Activated T-helper 1 cell treated with anti-CD3 and anti-CD28 coated beads, Interleukin-12 subunit alpha, Interleukin-12 subunit beta, Interleukin-2, Interleukin-4 antibody, amounts not matched to agents 30 ng/mL and 10 ng/mL and 1 ng/mL, durations not matched to agents 14 hours and 24 hours and 36 hours (primary cell): ENCODE measurements at places on chromosomes 5 and 9. TPM values are rescaled to one million over a fixed set of nuclear protein-coding genes. Genes with fewer than 3 reads are reported as not detected.

GRCh38 chr9:76232861-76233489 lies 161.3 kb downstream of the RFK start:
- peaks cover 4% of the 10 kb centered on the region for H3K27me3 ChIP-seq
- H3K36me3 ChIP-seq: no peaks in the 10 kb centered on the region
- DNase-seq: no peak
- H3K4me1 ChIP-seq: no peaks in the 10 kb centered on the region
- no peak overlapping the region for H3K27ac ChIP-seq

- peaks cover 2% of the 10 kb centered on the region for H3K27me3 ChIP-seq
- H3K4me3 ChIP-seq: no peak overlapping the region
- no peak for DNase-seq
- H3K36me3 ChIP-seq: no peaks in the 10 kb centered on the region
Observed at GRCh38 chr5:100446879-100447430, 88.2 kb upstream of the FAM174A start.

- no peak overlapping the region for H3K4me3 ChIP-seq
- H3K4me1 ChIP-seq: peaks cover 13% of the 10 kb centered on the region
- no peak for DNase-seq
- H3K27me3 ChIP-seq: no peaks in the 10 kb centered on the region
Observed at GRCh38 chr5:179509845-179510244, 40.5 kb upstream of the RUFY1 start.

DNA sequence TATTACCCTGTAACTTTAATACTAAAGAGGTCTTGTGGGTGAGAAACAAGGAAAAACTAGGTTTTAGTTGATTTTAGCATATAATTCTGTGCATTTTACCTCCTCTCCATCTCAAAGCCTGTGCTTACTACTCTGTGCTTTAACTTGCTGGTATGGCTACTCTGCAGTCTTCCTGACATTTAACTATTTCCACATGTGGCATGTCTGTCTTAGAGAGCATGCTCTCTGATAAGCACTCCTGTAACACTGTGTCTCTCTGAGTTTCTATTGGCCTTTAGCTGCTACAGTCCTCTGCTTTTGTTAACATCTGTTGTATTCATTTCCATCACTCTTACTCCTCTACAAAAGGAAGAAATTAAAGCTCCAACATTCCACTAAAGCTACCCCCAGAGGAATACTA lies 418.3 kb downstream of the RAB3C start:
- peak overlapping the region; percentile 10 for H3K27ac ChIP-seq
- no peak overlapping the region for H3K4me3 ChIP-seq
- no peaks in the 10 kb centered on the region for H3K27me3 ChIP-seq
- peaks cover 19% of the 10 kb centered on the region for H3K36me3 ChIP-seq
- DNase-seq: no peak

DNA sequence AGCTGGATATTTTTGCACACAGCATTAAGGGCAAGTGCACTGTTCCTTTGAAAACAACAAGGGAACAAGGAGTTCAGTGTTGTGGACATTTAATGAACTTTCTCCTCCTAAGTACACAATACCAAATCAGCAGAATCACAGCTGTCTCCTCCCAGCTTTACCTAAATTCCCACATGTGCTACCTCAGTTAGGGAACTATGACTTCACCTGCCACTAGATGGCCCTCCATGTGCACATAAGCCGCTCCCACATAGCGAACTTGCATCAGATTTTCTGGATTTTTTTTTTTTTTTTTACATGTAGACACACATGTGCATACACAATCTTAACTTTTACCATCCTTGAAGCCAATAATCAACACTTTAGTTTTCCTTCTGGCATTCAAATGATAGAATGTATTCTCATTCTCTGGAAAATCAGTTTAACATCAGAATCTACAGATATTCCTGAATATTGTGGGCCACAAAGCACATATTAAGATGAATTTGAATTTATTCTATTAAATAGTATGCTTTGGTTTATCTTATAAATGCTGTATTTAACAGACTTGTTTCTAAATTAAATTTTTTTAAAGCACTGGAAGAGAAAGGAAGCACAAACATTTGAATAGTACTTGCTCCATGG lies 123.6 kb downstream of the PALM2AKAP2 start:
- H3K27me3 ChIP-seq: no peaks in the 10 kb centered on the region
- peaks cover 5% of the 10 kb centered on the region for H3K36me3 ChIP-seq
- peak; percentile 50 for DNase-seq
- no peak overlapping the region for H3K4me3 ChIP-seq

DNA sequence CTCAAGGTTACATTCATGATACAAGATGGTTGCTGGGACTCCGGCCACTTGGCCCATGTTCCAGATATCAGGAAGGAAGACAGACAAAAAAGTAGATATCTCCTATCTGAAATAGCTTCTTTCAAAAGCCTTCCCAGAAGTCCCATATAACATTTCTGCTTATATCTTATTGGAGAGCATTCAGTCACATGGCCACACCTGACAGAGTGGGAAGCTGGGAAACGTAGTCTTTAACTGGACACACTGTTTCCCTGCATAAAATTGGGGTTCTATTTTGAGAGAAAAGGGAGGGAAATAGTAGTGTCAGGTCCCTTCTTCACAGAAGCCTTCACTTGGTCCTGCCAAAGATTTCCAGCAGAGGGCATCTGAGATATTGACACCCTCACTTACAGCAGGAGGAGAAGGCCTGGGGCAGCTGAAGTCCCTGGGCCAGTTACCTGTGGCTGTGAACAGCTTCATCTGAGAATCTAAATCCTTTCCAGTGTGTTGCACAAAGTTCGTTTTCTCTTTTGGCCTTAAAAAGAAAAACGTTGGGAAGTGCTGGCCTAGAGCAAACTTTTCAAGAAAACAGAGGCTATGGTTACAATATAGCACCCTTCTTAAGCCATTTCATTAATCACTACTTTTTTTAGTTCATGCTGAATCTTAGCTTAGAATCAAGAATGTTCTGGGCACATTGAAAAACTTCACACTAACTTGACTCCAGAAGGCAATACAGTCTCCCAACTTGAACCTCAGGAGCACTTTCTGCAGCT lies 33.5 kb downstream of the SPEF2 start:
- H3K36me3 ChIP-seq: no peaks in the 10 kb centered on the region
- H3K4me1 ChIP-seq: peaks cover 5% of the 10 kb centered on the region
- no peak overlapping the region for H3K27ac ChIP-seq

DNA sequence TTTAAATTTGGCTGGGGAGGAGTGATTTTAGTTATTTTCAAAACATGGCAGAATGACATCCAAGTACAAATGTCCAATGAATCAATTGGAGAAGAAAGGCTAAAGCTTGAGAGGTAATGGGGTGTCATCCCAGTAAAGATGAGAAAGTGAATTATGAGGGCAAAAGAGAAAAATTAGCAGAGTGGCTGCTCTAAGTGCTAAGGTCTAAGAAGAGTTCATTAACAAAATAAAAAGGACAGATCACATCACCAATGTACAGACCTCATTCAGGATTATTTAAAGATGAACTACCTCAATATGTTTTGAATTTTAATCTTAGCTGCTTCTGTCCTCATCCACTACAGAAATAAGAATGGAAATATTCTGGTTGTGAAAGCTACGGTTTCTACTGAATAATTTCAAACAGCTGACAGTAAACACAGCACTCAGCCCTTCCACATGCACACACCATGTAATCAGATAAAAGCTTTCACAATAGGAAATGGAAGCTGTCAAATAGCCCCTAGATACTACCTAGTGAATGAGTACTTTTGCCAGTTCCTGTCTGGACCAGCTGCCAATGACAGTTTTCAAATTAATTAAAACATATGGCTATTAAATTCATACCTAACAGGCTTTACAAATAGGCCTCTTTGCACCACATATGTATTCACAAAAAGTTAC lies 171.5 kb downstream of the SSBP2 start:
- H3K27me3 ChIP-seq: no peaks in the 10 kb centered on the region
- H3K4me1 ChIP-seq: peaks cover 14% of the 10 kb centered on the region
- H3K36me3 ChIP-seq: no peaks in the 10 kb centered on the region
- H3K27ac ChIP-seq: no peak overlapping the region
- no peak overlapping the region for H3K4me3 ChIP-seq
- no peak for DNase-seq

Gene TTC23L
- not detected in 2 replicates for total RNA-seq
